ENCODE measurements at places on chromosomes 16 and 17.

GRCh38 chr16:73166947-73167550 is 119.1 kb upstream of the ZFHX3 start:
- no peak for DNase-seq

DNA sequence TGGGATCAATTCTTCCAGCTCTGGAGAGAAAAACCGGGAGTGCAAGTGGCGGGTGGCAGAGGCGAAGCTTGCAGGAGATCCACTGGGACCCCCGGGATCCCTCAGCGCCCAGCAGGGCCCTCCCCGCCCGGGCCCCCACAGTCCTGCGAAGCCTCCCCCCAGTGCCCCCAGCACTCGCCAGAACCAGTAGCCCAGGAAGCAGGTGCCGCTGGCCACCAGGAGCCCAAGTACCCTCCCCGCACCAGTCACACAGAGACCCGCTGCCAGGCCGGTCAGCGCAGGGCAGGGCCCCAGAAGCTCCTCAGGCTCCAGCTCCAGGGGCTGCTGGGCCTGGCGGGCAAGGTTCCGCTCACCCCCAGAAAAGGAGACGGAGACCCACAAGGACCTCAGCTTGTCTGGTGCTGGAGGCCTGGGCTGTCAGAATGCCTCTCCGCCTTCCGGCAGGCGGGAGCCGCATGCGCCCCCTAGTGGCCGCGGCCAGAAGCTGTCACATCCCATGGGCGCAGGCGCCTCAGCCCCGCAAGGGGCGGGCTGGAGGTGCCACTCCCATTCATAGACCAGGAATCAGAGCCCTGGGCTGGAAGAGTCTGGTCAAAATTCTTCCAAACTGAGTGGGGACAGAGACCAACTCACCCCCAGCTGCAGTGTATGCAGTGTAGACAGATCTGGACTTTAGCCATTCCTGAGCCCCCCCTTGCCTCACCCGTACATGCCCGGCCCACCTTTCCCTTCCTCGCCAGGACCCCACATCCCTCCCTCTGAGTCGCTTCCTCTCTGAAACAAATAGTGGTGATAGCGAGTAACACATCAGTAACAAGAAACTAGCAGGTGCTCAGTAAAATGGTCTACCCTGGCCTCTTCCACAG is 1002.3 kb downstream of the KCNJ18 start:
- DNase-seq: no peak

DNA sequence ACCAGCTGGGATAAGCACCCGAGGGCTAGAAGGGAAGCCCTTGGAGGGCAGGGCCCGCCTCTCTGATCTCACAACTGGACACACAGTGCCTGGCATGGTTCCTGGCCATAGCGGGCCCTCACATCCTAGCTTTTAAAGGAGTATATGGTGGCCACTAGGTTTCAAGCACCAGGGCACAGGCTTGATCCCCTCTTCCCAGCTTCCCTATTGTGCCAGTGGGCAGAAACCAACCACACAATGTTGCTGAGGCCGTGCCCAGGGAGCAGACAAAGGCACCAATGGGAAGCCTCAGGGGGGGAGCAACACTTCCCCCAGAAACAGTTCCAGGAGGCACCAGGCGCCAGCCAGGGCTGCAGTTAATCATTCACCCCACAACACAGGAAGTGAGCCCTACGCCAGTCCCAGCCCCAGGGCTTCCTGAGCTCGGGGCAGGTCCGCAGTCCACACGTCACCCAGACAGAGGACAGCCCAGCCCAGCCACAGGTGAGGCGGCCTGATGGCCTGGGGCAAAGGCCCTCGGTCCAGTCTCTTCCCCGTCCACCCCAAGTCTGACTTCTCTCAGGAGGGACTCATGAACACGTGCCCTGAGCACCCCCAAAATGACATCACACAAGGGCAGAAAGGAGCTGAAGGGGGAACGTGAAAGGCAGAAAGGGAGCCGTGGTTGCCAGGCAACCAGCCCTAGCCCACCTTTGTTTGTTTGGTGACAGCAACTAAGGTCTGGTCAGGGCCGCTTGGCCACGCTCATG is 12.8 kb downstream of the SMIM5 start:
- no peak for DNase-seq

GRCh38 chr17:11640463-11640814 is 42.2 kb downstream of the DNAH9 start:
- no peak for DNase-seq

GRCh38 chr16:35747658-35748455 is 2288.4 kb downstream of the TP53TG3F start:
- no peak for DNase-seq

DNA sequence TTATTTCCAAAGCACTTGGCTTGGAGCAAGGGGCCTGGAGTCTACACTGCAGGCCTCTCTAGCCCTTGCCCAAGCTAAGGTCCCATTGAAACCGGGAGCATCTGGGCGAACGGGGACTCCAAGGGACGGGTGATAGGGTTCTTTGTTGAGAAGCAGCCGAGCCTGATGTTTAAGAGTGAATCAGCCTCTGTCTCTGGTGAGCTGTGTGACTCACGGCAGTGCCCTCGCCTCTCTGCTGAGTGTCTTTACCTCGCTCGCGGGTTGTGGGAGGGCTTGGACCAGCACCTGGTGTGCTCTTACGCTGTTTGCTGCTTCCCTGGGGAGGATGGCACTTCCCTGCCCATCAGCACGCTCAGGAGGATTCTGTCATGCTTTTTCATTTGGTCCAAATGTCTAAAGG is 1.3 kb downstream of the HGS start:
- DNase-seq: no peak

All from NCI-H2107 (cell line).